Activated CD4-positive, alpha-beta T cell treated with anti-CD3 and anti-CD28 coated beads, Interleukin-2, amount 50 U/mL, for 24 hours (primary cell): ENCODE measurements at places on chromosomes 2 and 18.

DNA sequence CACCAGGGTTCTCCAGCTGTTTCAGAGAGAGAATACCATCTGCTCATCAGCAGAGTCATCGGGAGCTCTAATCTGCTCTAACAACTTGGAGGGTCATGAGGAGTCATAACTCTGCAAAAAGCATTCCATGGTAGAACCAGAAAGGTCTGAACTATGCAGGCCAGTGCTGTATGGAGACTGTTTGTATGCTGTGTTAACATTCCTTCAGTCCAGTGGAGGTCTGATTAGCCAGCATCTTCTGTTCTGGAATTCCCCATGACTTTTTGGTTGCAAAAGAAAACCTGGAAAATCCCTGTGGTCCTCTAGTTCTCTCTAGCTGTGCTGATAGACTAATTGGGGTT, 9.4 kb upstream of the ITGB6 start:
- no peak for DNase-seq

DNA sequence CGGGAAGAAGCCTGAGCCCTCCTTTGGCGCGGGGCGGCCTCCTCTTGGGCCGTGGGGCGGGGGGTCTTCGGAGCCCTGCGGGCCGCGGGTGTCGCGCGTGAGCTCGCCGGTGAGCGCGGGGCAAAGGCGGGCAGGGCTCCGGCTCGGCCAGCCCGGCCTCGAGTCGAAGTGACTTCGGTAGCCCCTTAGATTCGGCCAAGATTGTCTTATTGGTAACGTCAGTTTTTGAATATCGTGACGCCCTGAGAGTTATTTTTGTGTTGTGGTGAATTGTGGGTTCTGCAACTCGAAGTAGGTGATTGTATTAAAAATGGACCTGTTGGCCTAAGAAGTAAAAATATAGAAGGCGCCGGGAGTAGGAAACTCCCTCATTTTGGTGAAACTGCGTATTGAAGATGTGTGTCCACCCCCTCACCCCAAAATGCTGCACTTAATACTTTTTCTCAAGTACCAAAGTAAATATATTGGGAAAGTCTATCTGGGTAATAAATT, 669 bp downstream of the MARCHF7 start:
- no peak for DNase-seq

DNA sequence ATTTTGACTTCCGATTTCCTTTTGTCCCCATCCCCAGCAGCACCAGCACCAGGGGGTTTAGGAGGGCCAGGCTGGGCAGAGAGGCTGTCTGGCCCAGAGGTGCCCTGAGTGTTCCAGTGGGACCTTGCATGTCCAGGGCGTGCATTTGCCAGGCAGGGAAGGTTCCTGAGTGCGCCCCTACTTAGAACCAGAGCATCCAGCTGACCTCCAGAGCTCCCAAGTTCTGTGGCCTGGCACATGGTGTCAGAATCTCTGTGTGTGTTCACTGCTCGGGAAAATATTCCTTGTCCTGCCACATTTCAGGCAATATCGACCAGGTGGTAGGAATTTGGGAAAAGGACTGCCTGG, 5.5 kb downstream of the SIX3 start:
- DNase-seq: no peak

DNA sequence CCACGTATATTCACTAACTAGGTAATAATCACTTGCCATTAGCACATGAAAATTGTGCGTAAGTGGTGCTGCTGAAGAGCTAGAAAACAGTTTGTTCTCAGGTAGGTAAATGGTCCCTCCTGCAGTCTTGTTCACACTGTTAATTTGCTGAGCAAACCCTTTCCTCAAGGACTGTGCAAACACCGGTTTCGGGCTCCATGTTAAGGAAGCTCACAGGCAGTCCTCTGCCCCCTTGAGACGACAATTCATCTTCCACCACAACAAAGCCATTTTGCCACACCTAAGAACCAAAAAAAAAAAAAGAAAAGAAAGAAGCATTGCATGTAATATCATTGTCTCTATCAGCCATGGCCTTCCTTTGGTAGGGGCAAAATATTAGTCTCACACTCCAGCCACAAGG, 193.9 kb downstream of the BCL11A start:
- DNase-seq: no peak

GRCh38 chr2:67733517-67733916, 329.3 kb downstream of the C1D start:
- no peak for DNase-seq

DNA sequence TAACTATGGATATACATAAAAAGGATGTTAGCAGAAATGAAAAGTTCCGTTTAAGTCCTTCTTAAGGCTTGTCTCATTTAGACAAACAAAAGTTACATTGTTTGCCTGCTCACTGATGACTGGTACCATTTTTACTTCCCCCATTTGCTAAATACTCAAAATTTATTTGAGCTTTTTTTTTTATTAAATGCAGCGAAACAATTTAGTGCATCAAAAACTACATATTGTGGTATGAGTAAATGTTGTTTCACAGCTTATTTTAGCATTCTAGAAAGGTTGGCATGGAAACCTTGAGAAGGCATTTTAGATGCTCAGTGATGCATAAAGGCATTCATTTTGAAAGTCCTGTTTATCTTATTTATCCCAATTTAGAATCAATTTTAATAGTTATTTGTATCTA, 100.0 kb downstream of the MAP2 start:
- DNase-seq: no peak

DNA sequence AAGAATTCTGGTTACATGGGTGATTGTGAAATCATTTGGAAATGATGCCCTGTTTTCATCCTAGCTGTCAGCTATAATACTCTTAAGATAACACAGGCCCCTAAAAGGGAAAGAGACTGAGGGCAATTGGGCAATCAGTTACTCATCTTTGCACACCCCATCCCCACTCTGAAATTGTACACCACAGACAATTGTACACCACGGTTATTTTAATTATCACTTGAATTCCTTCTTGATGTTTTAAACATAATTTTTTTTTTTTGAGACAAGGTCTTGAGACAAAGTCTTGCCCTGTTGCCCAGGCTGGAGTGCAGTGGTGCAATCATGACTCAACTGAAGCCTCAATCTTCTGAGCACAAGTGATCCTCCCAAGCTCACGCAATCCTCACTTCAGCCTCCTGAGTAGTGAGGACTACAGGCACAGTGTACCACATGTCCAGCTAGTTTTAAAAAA, 862.4 kb upstream of the ACVR2A start:
- DNase-seq: no peak
